ENCODE measurements at places on chromosomes 11 and 22. TPM values are rescaled to one million over a fixed set of nuclear protein-coding genes. Genes with fewer than 3 reads are reported as not detected.
A peak's percentile ranks its signal among the peaks of the same experiment; 100 is the strongest.

- no peak for DNase-seq
Measured at GRCh38 chr11:125348674-125349309, 147.3 kb downstream of the FEZ1 start.

GRCh38 chr11:72292106-72292785 lies 48.3 kb upstream of the PHOX2A start:
- DNase-seq, result no peak

DNA sequence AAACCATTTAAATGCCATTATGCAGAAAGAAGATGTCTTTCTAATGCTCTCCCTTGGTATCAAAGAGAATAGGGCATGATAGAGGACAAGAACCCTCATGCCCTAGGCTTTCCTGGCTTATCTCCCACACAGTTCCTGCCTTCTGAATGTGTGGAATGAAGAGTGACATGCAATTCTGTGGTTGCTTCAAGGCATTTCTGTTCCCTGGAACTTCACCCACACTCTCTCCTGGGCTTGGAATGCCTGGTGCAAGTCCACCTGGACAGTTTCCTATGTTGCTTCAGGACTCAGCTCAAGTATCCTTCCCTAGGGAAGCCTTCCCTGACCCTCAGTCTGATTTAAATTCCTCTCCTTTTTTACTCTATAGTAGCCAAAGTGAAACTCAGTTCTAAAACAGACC lies 53.8 kb upstream of the DRD2 start:
- DNase-seq, result no peak

GRCh38 chr11:64243236-64243854 lies 2.5 kb downstream of the FKBP2 start:
- no peak for DNase-seq

GRCh38 chr11:16880184-16880801 lies 133.9 kb downstream of the PLEKHA7 start:
- no peak for DNase-seq

GRCh38 chr11:12163181-12163941 lies 53.0 kb downstream of the MICAL2 start:
- no peak for DNase-seq

GRCh38 chr22:25744694-25745093 lies 2.7 kb downstream of the MYO18B start:
- DNase-seq, result no peak

- DNase-seq, result no peak
Measured at GRCh38 chr22:27987557-27987956, 68.5 kb upstream of the PITPNB start.

DNA sequence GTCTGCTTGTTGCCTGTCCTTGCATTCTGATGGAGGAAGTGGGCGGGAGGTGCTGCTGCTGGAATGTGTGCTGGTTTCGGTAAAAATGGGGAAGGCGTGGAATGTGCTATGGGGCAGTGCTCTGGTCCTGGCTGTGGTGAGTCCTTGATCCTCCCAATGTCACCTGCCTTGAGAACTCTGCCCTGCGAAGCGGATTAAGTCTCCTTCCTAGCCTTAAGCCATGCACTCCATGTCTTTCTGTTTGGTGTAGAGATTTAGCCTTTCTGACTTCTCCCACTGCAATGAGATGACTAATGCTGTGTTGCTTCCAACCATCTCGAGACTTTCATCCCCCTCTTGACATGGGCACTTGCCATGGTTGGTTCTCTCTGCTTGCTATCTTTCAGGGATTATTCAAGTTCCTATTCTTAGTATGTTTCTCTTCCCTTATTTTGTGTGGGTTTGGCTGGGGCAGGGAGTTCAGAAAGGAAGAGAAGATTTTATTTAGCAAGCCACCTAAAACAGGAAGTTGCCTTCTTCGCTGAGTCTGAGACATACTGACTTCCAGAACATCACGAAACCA lies 687.9 kb downstream of the NTM start:
- no peak for DNase-seq

DNA sequence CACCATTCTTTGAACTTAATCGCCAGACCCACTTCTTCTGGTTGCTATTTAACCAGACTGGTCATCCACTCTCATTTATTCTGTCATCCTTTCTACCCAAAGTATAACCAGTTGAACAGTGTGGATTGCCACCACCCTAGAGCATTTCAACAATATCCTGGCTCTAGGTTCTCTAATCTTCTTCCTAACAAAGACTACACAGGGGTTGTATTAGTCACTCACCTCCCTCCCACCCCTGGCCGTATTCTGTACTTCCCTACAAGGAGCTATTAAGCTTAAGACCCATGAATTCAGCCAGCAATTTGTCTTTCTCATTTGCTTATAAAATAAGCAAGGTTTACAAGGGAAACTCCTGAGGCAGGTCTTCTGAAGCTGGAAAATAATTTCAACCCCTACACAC lies 46.9 kb upstream of the CEP126 start:
- no peak for DNase-seq

DNA sequence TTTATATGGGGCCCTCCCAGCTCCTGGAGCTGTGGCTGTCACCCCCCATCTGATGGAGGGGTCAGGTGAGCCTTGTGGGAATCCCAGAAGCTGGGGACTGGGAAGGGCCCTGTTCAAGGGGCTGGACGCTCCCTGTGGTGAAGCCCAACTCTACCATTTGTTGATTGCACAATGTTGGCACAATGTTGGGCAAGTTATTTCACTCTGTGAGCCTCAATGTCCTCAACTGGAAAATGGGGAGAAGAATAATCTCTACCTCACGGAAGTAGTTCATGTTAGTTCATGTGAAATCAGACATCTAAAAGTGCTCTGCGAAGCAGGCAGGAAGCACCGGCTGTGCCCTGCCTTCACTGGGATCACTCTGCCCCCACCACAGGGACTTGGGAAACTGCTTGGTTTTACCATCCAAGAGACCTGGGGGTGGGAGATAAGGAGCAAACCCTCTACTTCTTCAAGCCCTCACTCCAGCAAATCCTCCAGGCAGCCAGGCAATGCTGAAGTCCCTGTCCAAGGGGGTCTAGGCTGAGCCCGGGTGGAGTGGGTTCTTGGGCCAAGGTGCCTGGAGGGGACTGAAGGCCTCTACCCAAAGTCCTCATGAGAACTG lies 715 bp upstream of the PRR5 start:
- no peak for DNase-seq

- DNase-seq, result no peak
Measured at GRCh38 chr11:1869427-1870325, 16.8 kb downstream of the LSP1 start.

DNA sequence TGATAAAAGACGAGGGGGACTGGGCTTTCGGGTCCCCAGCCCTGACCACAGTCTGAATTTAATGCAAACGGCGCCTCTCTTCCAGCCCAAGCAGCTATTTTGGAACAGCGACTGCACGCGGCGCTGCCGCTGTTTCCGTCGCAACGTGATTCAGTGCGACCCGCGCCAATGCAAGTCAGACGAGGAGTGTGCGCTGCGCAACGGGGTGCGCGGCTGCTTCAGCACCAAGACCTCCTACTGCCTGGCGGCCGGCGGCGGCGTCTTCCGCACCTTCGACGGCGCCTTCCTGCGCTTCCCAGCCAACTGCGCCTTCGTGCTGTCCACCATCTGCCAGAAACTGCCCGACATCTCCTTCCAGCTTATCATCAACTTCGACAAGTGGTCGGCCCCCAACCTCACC lies 56.7 kb downstream of the TECTA start:
- DNase-seq, result peak; percentile 8

GRCh38 chr11:64245401-64245796 lies 1.3 kb downstream of the PPP1R14B start:
- DNase-seq, result no peak

DNA sequence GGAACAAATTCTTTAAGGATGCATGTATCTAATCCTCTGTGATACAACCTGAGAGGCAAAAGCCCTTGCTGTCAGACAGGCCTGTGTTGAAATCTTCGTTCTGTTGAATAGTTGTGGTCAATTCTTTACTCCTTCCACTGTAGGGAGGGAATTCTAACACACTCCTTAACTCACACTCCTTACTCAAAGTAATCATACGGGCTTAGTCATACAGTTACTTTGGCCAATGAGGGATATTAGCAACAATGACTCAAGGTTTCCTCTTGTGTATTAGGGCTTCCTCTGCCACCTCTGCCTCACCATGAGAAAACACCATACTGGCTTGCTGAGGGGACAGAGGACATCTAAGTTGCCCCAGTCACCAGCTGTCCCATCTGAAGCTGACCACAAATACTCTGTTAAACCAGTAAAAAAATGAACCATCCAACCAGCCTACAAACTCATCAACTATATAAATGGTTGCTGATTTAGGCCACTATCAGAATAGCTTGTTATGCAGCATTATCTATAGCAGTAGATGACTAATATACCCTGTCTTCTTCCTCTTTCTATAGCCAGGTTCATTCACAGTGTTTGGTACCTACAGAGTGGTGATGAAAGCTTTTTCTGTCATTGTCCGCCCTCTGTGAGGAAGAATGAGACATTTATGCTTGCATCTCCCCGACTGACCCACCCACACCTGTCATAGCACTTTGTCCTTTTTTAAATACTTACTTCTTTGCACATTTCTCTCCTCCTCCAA lies 322.8 kb upstream of the SYN3 start:
- peak; percentile 14 for DNase-seq

Gene SNX32
- 0.33 TPM for total RNA-seq

Gene ZNHIT2
- 15.7 TPM for total RNA-seq

Gene GPR83
- total RNA-seq, result 0.17 TPM

Gene TESMIN
- total RNA-seq, result 0.78 TPM

Gene MMP12
- total RNA-seq, result not detected

Gene MEN1
- total RNA-seq, result 12.2 TPM

Gene CYB5R2
- total RNA-seq, result 2.5 TPM

Data from esophagus muscularis mucosa (tissue), 4 donors.